ENCODE measurements at places on chromosomes 6 and 20.

- peak; percentile 41 for DNase-seq
Measured at GRCh38 chr6:42909835-42910234, 6.0 kb upstream of the PTCRA start.

GRCh38 chr20:56945057-56945456, 316.0 kb downstream of the TFAP2C start:
- DNase-seq = no peak

DNA sequence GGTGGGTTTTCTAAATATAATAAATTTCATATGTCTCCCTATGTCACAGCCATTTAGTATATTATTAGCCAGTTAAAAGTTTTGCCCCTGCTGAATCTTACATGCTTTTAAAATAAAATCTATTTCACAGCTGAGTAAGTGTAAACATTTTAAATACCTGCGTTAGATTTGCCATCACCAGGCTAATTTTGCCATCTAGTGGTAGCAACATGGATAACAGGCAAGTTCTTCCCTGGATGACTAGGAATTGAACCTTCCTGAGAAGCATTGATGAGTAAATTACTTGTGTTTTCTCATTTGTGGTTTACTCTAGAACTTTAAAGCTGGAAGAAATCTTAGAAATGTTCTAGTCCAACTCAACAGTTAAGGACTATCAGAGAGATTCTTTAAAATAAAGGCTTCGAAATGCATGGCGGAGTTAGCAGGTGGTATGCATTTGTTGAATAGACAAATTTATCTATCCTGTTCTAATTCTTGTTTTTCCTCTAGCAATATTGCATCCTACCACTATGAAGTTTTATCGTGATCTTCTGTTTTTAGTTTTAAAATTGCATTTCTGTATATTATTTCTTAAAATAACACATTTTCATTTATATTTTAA, 2.6 kb downstream of the PRSS35 start:
- DNase-seq = peak; percentile 38

GRCh38 chr6:165167311-165167710, 142.1 kb downstream of the C6orf118 start:
- DNase-seq = no peak

GRCh38 chr6:8570256-8570920, 135.0 kb upstream of the SLC35B3 start:
- DNase-seq = no peak

Measured in head of caudate nucleus (tissue), 42 donors.